ENCODE measurements at places on chromosomes 1 and 21. TPM values are rescaled to one million over a fixed set of nuclear protein-coding genes. Genes with fewer than 3 reads are reported as not detected.

The CLEC20A gene
- total RNA-seq = not detected

The DRAM2 gene
- 20.4 TPM for total RNA-seq

The LDLRAD2 gene
- 0.14 TPM for total RNA-seq

The ZRANB2 gene
- 30.5 TPM for total RNA-seq

The HTR6 gene
- total RNA-seq = 0.13 TPM

The CC2D1B gene
- 20.6 TPM for total RNA-seq

The C1orf115 gene
- 5.9 TPM for total RNA-seq

The BMP8A gene
- total RNA-seq = 0.07 TPM

The PODN gene
- not detected for total RNA-seq

The TBX19 gene
- total RNA-seq = 0.54 TPM

The CHI3L1 gene
- not detected for total RNA-seq

The PCBP3 gene
- total RNA-seq = 0.98 TPM

The SH2D1B gene
- 0.10 TPM for total RNA-seq

The ITLN2 gene
- total RNA-seq = 0.70 TPM

The CLCA2 gene
- not detected for total RNA-seq

The ITGB2 gene
- total RNA-seq = 0.85 TPM

The GNG4 gene
- 15.4 TPM for total RNA-seq

The UMODL1 gene
- total RNA-seq = not detected

The RBM11 gene
- total RNA-seq = 0.07 TPM

The TEDDM1 gene
- not detected for total RNA-seq

The PGLYRP4 gene
- not detected for total RNA-seq

The HSD3B2 gene
- not detected for total RNA-seq

The RCSD1 gene
- 0.08 TPM for total RNA-seq

The ZBTB48 gene
- 13.1 TPM for total RNA-seq

The TFF2 gene
- total RNA-seq = not detected

The ITSN1 gene
- 20.8 TPM for total RNA-seq

The KAZN gene
- 3.4 TPM for total RNA-seq

The TSSK3 gene
- total RNA-seq = 0.29 TPM

The AADACL3 gene
- not detected for total RNA-seq

The FASLG gene
- not detected for total RNA-seq

The C8B gene
- not detected for total RNA-seq

The SMYD3 gene
- total RNA-seq = 13.8 TPM

The SPATA17 gene
- 2.1 TPM for total RNA-seq

The RIMKLA gene
- 0.36 TPM for total RNA-seq

The SELL gene
- 0.35 TPM for total RNA-seq

The RGSL1 gene
- total RNA-seq = not detected

The TMEM52 gene
- 1.2 TPM for total RNA-seq

The TRIM46 gene
- 2.0 TPM for total RNA-seq

The HIVEP3 gene
- 3.8 TPM for total RNA-seq

The SNX7 gene
- total RNA-seq = 26.4 TPM

The PPIAL4G gene
- not detected for total RNA-seq

The LGALS8 gene
- total RNA-seq = 27.8 TPM

The ESPN gene
- 0.57 TPM for total RNA-seq

The MTARC2 gene
- 13.3 TPM for total RNA-seq

The MMP23B gene
- total RNA-seq = 0.60 TPM

The ST6GALNAC3 gene
- 0.61 TPM for total RNA-seq

The MMEL1 gene
- total RNA-seq = 0.26 TPM

The ATP1A4 gene
- not detected for total RNA-seq

The ZNF669 gene
- total RNA-seq = 3.8 TPM

The ACP6 gene
- 14.3 TPM for total RNA-seq

The RNF186 gene
- not detected for total RNA-seq

The NOTCH2 gene
- 38.3 TPM for total RNA-seq

The SLC1A7 gene
- not detected for total RNA-seq

The SPATA21 gene
- 0.03 TPM for total RNA-seq

The SIM2 gene
- total RNA-seq = 6.1 TPM

The TCP10L gene
- total RNA-seq = 0.80 TPM

The SIKE1 gene
- total RNA-seq = 15.8 TPM

The LEMD1 gene
- not detected for total RNA-seq

Data from A549 treated with AZD2906 at 1 μM for 4 hours (cell line).